Esophagus squamous epithelium (tissue), 5 donors: ENCODE measurements at places on chromosomes 3 and 15.

DNA sequence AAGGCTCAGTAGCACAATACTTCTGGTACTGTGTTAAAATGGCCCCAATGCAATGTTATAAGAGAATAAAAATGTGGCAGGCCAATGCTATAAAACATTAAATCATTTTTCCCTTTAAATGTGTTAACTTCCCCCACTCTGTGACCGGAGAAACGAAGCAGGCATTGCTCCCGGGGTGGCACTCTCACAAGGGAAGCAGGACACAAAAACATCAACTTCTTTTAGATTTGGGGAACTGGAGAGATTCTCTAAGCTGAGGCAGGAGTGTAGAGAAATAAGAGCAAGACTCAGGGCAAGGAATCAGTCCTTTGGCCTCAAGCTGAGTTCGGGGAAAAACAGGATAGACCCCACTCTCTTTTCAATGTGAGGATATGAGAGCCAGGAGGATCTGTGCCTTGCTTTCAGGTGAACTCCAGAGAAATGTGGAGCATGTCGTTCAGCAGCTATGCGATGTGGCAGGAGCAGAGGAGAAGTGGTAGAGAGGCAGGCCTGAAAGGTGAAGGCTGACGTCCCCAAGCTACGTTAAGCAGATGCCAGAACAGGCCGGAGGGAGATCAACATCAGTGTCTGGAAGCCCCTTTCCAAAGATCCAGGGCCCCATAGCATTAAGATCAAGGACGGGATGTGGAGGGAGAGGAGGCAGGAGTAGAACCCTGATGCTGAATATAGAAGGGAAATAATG, 160.2 kb downstream of the PLD1 start:
- DNase-seq: no peak

GRCh38 chr3:97914388-97914787, 57.8 kb downstream of the RIOX2 start:
- DNase-seq: no peak

GRCh38 chr3:10085738-10086137, 22.3 kb downstream of the FANCD2OS start:
- DNase-seq: no peak

GRCh38 chr3:119395923-119396358, 67.5 kb downstream of the TMEM39A start:
- DNase-seq: no peak

DNA sequence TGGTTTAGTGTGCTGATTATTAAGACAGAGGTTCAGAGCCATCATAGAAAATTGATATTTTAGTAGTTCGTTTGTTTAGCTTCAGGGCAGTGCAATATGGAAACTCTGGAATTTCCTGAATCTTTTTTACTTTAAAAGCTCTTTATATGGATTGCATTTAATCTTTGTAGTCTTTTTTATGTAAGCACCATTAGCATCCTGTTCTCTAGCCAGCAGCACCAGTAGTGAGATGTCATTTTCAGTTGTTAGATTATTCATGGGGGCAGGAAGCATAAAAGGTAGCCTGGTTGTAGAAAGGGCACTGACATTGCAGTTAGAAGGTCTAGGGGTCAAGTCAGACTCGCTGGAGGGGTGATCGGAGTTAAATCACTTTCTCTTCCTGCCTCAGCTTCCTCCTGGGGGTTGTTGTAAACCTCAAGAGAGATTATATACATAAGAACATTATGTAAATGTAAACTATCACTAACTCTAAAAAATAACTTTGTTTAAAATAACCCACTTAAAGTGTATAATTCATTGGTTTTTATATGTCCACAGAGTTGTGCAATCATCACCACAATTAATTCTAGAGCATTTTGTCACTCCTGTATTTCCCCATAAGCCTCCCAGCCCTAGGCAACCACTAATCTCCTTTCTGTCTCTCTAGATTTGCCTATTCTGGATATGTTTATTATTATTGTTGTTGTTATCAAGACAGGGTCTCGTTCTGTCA, 31.4 kb upstream of the ITPKA start:
- no peak for DNase-seq
